ENCODE measurements at places on chromosomes 5 and 9. TPM values are rescaled to one million over a fixed set of nuclear protein-coding genes. Genes with fewer than 3 reads are reported as not detected.

The ORM2 gene
- not detected for polyA plus RNA-seq

The SPINK7 gene
- not detected for polyA plus RNA-seq

The PCDHB13 gene
- polyA plus RNA-seq: not detected

The GFI1B gene
- polyA plus RNA-seq: not detected

The IFNA13 gene
- not detected for polyA plus RNA-seq

The DRD1 gene
- not detected for polyA plus RNA-seq

The DDX4 gene
- not detected for polyA plus RNA-seq

The IL13 gene
- not detected for polyA plus RNA-seq

The MCTP1 gene
- polyA plus RNA-seq: 0.42 TPM

The BNIP1 gene
- 13.5 TPM for polyA plus RNA-seq

The TLR4 gene
- not detected for polyA plus RNA-seq

The AMBP gene
- polyA plus RNA-seq: not detected

The OR13C4 gene
- polyA plus RNA-seq: not detected

The SV2C gene
- 0.02 TPM for polyA plus RNA-seq

The PTPRD gene
- polyA plus RNA-seq: not detected

The PALM2AKAP2 gene
- not detected for polyA plus RNA-seq

The NMUR2 gene
- not detected for polyA plus RNA-seq

The KIF27 gene
- 2.1 TPM for polyA plus RNA-seq

The ADAMTSL1 gene
- not detected for polyA plus RNA-seq

The SLIT3 gene
- not detected for polyA plus RNA-seq

The GRM6 gene
- not detected for polyA plus RNA-seq

The MAMDC4 gene
- not detected for polyA plus RNA-seq

The LCN15 gene
- not detected for polyA plus RNA-seq
